Ovary (tissue), 10 donors: ENCODE measurements at places on chromosomes 3 and 15.

- DNase-seq = no peak
These were observed 22.6 kb downstream of the TGFBR2 start for GRCh38 chr3:30628901-30629590.

DNA sequence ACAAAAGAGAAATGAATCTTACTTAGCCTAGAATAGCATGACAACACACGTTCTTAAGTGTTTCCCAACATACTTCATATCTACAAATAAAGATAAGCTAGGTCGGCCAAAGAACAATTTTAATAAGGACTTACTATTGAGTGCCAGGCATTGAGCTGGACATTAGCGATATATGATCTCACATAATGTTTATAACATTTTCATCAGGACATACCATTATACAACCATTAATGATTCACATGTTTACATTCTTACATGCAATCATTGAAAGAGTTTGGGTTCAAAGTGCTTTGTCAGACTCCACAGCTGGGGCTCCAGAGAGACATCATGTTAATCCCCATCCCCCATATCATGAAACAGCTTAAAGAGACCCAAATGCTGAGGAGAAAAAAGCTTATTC lies 189.0 kb downstream of the STT3B start:
- DNase-seq = no peak

- DNase-seq = no peak
These were observed 10.7 kb upstream of the TRPM7 start for GRCh38 chr15:50697109-50697797.

DNA sequence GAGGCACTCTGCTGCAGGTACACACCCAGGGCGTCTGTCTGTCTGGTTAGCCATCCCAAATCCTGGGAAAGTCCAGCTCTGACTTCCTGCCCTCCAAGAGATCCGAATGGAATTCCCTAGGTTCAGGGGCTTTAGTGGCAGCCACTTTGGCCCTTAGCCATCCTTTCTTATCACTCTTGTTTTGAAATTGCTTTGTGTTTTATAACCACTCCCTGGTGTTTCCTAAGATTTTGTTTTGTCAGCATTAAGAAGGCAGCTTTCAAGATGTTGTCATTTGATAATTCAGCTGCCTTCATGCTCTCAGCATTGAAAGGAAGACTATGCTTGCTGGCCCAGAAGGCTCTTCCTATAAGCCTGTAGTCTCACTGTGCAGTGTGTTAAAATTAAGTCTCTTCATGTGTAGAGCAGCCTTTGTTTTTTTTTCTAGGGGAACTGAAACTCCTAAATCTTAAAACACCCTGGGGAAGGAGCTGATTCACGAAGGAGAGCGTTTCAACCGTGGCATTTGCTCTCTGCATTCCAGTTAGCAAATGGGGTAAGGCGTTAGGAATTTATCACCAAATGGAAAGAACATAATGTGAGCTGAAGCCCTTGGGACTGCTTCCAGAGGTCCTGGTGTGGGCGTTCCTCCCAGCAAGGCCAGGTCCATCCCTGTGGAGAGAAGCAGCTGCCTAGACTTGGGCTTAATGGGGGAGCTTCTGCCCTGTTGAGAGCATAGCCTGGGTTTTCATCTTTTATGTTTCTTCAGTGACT lies 14.2 kb upstream of the CLEC3B start:
- DNase-seq = peak; percentile 82

DNA sequence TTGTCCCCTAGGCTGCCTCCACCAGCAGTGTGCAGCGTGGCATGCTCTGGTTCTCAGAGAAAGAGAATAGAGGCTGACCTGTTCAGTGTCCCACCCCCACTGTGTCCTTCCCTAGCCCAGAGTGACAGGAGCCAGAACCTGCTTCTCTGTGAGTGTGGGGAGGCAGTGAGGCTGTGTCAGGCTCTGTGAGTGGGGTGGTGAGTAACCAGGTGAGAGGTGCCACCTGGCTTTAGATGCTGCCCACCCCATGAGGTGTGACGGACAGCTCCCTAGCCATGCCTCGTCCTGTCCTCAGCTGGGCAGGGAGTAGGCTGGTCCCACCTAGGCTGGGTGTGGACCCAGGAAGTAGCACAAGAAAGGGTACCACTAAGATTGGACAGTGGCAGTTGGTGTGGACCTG lies 6.3 kb downstream of the TEX264 start:
- no peak for DNase-seq

DNA sequence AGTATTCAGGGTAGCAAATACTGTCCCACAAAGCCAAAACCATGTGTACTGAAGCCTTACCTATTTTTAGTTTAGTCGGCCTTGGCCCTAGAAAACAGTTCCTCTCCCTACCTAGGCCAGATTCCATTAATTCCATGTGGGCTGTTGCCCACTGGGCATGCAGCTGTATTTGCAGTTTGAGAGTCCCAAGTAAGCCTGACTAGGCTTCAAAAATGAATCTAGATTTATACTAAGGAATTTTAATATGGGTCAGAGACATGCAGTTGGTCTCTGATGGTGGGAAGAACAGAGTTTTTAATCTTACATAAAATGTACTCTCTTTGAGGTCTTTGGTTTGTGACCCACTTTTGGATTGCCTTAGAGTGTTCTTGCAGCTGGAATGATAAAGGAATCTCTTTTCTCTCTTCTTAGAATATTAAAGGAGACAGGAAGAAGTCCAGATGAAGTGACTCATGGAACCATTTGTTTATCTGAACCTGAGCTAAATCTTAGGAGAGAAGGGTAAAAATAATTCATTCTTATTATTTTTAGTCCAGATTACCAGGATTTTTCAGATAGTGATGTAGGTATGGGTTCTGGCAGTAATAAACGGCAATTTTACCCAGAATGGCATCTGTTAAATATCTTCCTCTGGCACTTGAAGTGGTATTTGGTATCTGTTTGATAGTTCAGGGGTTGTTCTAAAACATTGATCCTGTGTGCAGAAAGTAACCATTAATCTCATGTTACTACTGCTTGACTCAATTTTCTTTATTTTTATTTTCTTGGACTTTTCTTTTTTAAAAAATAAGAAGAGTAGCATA lies 33.8 kb downstream of the GLCE start:
- DNase-seq = no peak

DNA sequence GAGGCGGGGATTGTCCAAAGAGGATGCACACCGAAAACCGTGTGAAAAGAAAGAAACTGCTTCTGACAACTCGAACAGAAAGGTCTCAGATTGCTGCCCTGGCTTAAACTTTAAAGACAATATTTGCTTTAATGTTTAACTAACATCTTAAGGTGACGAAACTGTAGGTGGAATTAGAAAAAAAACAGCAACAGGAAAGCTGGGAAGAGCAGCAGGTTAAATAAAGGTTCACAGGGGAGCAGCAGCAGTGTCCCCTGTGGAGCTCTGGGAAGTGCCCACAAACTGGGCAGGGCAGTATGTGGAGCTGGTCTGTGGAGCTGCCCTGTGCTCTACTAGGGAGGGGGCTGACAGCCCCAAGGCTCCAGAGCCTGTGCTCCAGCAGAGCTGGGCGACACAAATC lies 25.4 kb downstream of the RUVBL1 start:
- no peak for DNase-seq

- DNase-seq = no peak
These were observed 457.1 kb upstream of the ROBO2 start for GRCh38 chr3:76582632-76583378.

DNA sequence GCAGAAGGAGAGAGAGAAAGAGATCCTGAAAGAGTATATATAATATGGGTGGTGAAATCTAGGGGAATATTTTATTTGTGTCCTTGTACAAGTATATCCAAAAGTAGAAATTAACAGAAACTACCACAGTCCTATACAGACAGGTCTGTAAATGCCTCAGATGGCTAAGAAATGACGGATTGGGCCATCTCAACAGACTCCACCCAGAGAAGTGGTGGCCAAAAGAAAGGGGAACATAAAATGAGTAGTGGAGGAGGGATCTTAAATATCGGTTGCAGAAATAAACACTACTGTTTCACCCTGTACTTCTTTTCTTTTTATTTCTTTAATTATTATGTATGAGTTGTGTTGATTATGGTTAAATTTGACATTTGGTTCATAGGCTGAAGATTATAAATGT lies 47.7 kb downstream of the CCR3 start:
- no peak for DNase-seq

GRCh38 chr15:68414206-68414555 lies 17.8 kb downstream of the ITGA11 start:
- no peak for DNase-seq

- DNase-seq = no peak
These were observed 302.8 kb downstream of the FHIT start for GRCh38 chr3:60948488-60948887.

DNA sequence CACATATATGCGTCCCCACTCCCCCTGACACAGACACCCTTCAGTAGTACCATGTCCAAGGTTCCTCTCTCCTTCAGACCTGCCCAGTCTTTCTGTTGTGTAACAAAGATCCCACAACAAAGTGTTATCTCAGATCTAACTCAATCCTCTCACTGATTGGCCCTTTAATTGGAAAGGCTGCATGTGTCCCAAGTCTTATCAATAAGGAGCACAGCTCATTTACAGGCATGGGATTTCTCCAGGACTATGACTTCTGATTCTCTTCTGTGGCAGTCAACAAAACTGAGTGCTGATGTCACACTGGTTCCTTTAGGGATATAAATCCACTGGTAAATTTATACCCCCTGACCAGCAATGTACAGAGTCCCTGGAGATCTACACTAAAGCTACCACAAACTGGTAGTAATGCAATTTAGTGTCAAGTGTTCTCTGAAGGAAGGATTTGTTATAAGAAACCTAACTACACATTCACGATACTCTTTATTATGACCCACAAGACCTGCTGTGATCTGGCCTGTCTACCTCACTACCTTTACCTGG lies 28.1 kb downstream of the CLK3 start:
- no peak for DNase-seq

DNA sequence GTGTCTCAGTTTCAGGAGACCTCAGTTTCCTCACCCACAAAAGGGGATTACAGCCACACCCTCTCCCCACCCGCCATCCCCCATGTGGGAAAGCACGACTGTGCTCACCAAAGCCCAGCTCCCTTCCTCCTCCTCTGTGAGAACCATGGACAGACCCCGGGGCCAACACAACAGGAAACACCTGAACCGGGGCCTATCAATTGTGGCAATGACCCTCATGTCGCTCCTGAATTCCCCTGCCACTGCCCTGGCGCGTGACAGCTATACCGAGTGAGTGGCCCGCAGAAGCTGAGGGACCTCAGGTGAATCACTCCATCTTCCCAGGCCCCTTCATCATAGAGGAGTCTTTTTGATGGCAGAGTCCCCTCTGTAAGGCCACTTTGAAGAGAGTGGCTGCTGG lies 28.6 kb downstream of the PLEKHO2 start:
- no peak for DNase-seq

DNA sequence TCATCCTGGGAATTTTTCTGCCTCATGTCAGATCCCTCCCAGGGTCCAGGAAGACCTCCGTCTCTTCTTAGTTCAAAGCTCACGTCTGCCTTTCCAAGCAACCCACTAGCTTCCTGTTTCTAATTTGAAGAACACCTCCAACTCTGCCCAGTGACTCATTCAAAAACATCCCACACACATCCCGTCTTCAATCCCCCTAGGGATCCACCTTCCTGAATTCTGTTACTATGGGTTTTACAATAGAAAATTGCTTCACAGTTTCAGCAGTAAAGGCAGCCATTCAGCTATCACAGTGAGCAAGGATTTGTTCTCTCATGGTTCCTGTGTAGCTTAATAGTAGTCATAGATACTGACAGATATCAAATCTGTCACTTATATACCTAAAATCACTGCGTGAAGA lies 308.3 kb upstream of the CCDC54 start:
- no peak for DNase-seq
